ENCODE measurements at places on chromosomes 11 and 22.

DNA sequence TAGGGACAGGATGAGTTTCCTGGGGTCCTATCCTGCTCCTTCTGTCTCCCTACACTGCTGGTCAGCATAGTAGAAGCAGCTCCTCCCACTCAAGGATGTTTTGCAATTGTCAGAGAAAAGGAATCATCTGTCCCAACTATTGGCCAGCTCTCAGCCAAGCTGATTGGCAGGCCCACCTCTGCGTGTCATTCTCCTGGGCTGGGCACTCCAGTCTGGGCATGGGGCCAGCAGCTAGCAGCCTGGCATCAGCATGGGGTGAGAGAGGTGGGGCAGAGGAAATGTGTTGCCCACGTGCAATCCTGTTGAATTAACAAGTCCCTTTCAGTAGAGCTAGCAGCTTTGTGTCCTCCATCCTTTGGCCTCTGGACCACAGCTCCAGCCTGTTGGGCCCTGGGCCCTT lies 14.1 kb downstream of the ANKK1 start:
- no peak for DNase-seq

DNA sequence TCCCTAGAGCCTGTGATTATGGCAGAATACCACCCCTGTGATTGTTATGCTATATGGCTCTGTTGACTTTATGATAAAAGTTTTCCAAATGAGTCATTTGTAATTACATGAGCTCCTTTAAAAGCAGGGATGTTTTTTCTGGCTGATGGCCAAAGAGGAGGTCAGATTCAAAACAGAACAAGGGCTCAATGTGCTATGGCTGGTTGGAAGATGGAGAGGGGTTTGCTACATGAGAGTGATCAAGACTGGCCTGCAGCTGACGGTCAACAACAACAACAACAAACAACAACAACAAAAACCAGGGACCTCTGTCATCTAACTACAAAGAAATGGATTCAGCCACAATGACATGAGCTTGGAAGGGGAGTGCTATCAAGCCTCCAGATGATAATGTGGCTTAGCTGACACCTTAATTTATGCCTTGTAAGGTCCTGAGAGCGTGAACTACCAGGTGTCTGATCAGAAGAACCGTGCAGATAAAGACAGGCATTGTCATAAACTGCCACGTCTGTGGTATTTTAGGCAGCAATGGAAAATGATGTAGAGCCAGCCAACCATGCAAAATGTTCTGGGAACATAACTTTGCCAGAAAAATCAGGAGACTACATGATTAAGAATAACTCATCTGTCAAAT lies 47.2 kb downstream of the PIWIL3 start:
- DNase-seq, result no peak

DNA sequence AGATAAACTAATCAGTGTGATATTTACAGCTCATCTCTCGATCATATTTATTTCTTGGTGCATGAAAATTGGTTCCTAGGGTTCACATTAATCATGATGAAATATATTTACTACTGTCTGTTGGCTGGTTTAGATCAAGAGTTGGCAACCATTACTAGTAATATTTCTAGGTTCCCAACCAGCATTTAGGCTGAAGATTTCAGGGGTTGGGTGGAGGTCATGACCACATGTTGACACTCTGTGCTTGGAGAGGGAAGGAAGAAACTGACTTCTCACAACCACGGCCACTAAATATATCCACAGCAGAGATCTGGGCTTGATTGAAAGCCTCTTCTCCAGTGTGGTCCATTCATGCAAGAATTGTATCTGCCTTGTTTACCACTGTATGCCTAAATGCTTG lies 87.9 kb downstream of the ALX4 start:
- DNase-seq, result no peak

GRCh38 chr11:48014917-48015316 lies 34.6 kb downstream of the PTPRJ start:
- no peak for DNase-seq

GRCh38 chr11:74443071-74443864 lies 24.1 kb downstream of the KCNE3 start:
- peak; percentile 45 for DNase-seq

DNA sequence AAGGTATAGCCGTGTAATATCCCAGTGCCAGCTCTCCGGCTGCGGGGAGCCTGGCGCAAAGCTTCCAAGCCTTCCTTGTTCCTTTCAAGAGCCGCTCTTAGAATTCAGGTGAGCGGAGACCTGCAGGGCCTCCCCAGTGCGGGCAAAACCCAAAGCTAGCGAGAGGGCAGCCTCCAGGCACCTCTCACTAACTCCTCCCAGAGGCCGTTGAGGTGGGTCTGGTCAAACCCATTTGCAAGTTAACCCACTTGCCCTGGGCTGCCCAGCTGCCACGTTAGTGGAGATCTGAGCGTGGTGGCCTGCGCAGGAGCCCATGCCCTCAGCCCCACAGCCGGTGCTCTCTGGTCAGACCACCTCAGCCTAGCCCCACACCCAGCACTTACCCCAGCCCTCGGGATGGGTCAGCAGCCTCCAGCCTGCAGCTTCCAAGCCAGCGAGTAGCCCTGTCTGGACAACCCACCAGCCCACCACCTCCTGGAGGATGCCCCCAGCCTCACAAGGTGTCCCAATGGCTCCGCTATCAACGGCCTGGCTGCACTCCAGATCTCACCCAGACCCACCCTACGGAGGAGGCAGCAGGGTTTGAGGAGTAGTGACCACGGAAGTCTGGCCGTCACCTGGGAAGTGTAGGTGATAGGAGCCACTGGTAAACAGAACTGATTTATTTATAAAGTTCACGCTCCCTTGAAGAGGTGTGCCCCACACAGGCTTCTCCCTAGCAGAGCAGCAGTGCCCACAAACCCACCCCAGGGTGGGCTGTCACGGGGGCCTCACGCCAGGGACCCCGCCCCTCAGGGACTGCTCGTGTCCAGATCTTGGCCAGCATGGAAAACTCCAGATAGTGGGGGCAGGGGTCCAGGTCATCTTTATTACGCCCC lies 2.3 kb downstream of the ASCL2 start:
- no peak for DNase-seq

DNA sequence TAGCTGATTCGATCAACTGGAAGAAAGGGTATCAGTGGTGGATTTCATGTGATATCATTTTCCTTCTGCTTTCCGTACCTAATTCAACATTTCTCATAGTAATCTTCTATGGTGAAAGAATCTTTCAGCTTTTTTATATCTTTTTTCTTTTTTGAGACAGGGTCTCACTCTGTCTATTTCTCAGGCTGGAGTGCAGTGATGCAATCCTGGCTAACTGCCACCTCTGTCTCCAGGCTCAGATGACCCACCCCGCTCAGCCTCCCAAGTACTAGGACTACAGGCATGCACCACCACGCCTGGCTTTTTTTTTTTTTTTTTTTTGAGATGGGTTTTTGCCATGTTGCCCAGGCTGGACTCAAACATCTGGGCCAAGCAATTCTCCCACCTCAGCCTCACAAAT lies 18.6 kb upstream of the CHORDC1 start:
- no peak for DNase-seq

DNA sequence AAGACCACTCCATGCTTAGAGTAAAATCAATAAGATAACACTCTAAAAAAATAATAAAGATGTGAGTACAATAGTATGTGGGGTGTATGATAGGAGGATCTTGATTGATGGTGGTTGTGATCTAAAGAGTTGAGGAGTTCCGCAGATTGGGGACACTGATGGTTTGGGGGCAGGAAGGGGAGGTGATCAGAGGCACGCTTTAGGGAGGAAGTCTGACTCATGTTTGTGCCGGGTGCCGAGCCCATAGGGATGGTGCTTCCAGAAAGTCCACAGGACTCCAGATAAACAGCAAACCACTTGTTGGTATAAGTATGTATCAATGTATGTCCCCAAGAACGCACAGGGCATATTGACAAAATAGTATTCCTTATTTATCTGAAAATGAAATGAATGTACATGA lies 27.5 kb downstream of the LINC01488 start:
- DNase-seq, result no peak

DNA sequence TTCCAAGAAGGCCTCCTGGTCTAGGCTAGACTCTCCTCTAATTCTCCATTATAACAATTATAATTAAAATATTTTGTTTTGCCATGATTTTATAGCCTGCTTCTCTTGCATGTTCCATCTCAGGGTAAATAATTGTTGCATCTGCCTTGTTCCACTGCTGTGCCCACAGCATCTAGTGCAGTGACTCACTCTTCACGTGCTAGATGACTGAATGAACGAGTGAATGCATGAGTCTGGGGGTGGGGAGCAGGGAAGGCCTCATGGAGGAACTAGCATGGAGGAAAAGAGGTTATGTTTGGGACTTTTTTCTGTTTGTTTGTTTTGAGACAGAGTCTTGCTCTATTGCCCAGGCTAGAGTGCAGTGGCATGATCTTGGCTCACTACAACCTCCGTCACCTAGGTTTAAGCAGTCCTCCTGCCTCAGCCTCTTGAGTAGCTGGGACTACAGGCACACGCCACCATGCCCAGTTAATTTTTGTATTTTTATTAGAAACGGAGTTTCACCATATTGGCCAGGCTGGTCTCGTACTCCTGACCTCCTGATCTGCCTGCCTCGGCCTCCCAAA lies 5.2 kb upstream of the OAF start:
- DNase-seq, result no peak

GRCh38 chr22:41911001-41911611 lies 3.8 kb downstream of the SHISA8 start:
- DNase-seq, result peak; percentile 24

DNA sequence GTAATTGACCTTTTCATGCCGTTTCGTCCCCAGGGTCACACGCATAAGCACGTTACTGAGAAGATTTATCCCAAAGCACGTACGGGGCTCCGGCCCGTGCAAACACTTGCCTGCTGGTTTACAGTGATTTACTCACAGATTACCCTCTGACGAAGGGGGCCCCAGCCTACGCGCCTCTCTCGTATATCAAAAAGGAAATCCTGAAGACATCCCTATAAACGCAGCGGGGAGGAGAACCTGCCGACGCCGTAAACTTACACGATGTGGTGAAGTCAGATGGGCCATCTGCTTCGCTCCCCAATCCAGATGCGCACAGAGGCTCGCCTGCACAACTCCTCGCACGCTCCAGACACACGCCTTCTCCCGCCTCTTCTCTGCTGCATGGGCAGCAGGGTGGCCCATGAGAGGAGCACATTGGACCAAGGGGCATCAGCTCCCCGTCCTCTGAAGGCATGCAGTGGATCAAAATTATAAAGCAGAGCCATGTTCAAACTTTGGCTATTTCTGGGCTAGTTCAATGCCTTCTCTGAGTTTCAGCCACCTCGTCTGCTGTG lies 123.6 kb downstream of the MN1 start:
- DNase-seq, result no peak

DNA sequence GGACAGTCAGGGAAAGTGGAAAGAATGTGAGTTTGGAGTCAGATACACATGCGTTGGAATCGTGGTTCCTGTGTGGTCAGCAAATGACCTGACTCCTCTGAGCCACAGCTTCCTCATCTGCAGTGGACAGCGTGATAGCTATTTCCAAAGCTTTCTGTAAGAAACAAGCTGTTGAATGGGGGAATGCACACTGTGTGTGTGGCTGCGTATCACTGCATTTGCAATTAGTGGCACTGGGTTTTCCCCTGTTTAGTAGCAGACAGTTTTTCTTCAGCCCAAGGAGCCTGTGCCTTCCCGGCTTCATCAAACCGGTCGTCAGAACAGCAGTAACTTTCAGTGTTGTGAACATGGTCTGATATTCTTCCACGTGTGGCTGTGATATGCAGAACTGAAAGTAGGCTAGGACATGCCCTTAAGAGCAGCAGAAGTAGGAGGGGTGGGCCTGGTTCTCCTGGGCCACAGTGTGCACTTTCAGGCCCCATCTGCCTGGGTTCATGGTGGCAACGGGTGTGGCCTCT lies 121.5 kb downstream of the RRAS2 start:
- DNase-seq, result no peak

GRCh38 chr11:62680825-62681240 lies 2.0 kb upstream of the UBXN1 start:
- DNase-seq, result peak; percentile 51

DNA sequence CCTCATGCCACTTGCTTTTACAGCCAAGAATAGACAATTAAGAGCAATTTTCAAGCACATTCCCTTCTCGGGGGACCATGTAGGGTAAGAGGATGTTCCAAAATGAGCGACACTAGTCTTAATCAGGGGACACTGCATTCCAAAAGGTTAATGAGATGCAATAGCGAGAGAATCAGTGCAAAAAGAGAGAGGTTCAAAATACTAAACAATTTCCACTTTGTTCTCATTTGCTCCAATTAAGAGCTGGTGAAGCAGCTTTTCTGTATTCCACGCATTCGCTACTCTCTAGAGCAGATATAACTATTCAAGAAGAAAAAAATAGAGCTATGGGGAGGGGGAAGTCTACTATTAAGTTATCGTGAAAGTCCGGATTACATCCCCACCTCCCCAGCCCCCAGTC lies 811 bp downstream of the LRRC4C start:
- DNase-seq, result peak; percentile 14

GRCh38 chr11:112162761-112163546 lies 940 bp downstream of the IL18 start:
- no peak for DNase-seq

DNA sequence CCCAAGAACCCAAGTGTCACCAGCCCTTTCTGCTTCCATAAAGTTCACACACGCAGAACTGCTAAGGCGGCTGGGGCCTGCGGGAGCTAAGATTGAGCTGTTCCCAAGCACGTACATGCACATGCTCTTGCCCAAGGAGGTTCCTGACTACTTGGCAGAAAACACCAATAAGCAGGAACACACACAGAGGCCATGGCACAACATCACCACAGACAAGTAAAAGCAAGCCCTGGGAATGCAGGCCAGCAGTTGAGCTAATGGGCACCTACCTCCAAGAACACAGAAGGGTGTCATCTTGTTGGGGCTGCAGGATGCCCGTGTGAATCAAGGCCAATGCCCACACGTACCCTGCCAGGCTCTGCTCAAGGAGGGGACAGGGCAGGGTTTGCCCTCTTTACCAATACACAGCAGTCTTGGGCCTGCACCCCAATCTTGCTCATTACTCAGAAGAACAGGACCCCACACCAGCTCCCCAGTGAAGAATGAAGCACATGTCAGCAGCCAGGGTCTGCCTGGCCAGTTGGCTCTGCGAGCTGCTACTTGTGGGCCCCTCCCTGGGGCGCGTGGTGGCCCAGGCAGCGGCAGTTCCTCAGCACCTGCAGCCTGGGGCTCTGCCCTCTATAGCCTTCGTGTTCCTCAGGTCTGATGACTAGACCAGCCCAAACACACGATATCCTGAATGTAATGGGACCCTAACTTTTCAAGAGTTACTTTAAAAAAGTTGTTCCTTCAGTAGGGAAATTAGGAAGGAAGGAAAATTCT lies 32.3 kb upstream of the CYP2D6 start:
- DNase-seq, result no peak

DNA sequence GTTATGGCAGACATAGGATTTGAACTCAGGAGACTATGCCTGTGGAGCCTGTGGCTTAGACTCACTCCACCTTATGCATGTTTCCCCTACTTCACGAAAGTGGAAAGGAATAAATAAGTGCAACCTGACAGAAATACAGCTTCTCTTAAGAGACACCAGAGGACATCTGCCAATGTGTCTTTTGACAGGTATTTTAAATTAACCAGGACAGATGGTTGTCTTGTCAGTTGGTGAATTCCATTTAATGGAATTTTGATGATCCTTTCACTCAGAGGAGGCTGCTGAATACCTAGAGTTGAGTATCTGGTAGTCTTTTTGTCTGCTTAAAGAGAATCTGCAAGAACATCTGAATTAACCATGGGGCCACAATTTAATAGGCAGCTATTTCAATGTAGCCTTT lies 46.1 kb downstream of the NELL1 start:
- no peak for DNase-seq

GRCh38 chr11:120288021-120288420 lies 37.1 kb upstream of the TLCD5 start:
- no peak for DNase-seq

Data from neural progenitor cell (in vitro differentiated cells).